ENCODE measurements at places on chromosomes 1 and 21.

DNA sequence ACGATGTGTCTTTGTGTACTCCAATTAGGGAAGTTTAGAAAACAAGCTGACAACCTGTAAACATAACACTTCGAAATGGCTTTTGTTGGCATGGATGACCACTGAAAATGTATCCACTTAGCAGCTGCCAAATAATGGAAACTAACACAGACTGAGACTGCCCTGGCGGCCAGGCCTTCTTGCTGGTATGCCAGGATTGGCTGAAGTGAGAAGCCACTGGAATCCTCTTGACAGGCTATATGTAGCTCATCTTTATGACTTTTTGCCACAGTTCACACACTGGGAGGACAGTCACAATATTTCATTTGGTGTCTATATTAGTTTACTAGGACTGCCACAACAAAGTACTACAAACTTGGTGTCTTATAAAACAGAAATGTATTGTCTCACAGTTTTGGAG, 12.9 kb upstream of the CTBS start:
- DNase-seq = no peak

- DNase-seq = peak; percentile 78
These were observed 128.2 kb downstream of the KCNN3 start for GRCh38 chr1:154741741-154742495.

DNA sequence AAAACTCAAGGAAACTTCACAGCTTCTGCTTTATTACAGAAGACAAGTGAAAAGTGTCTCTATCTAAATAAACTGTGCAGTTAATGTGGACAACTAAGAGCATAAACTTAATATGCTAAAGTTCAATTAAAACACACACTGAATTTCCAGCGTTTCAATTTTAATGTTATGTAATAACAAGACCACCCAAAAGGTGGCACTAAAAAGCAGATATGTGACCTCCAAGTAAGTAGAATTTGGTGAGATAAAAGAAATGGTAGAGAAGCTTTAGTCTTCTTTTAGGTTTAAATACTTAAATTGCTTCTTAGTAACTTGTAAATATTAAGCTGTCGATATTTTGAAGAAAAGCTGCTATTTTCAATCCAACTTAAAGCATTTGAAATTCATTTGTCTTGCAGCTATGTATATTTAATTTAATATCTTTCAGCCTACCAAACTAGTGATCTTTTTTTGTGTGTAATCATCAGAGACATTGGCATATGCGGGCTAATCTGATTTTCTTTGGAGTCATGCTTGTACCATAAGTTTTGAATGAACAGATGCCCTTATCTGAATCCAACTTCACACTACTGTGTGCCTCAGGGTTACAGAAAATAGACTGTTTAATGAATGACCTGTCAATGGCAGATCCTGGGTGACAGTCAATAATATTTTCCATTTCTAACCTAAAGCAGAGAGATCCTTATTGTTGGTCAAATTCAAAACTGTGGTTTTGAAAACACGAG, 36.5 kb upstream of the ADAMTS1 start:
- DNase-seq = peak; percentile 65

GRCh38 chr1:239976130-239976968, 115.3 kb upstream of the FMN2 start:
- peak; percentile 69 for DNase-seq

DNA sequence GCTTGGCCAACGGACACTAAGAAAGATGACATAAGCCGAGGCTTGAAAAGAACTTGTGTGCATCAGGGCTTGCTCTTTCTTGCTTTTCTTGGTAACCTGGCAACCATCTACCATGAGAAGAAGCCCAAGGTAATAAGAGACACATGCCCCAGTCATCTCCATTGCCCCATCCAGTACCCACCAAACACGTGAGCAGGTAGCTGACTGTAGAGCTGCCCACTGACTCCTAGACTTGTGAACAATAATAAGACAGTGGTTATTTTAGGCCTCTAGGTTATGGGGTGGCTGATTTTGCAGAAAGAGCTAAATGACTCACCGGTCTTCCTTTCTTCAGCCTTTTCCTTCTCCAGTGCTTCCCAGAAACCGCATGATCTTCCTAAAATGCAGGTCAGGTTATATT, 105.0 kb upstream of the JUN start:
- no peak for DNase-seq

- no peak for DNase-seq
These were observed 98.2 kb downstream of the DMRTB1 start for GRCh38 chr1:53557369-53557768.

- no peak for DNase-seq
These were observed 151.5 kb upstream of the BACE2 start for GRCh38 chr21:41016472-41016871.

DNA sequence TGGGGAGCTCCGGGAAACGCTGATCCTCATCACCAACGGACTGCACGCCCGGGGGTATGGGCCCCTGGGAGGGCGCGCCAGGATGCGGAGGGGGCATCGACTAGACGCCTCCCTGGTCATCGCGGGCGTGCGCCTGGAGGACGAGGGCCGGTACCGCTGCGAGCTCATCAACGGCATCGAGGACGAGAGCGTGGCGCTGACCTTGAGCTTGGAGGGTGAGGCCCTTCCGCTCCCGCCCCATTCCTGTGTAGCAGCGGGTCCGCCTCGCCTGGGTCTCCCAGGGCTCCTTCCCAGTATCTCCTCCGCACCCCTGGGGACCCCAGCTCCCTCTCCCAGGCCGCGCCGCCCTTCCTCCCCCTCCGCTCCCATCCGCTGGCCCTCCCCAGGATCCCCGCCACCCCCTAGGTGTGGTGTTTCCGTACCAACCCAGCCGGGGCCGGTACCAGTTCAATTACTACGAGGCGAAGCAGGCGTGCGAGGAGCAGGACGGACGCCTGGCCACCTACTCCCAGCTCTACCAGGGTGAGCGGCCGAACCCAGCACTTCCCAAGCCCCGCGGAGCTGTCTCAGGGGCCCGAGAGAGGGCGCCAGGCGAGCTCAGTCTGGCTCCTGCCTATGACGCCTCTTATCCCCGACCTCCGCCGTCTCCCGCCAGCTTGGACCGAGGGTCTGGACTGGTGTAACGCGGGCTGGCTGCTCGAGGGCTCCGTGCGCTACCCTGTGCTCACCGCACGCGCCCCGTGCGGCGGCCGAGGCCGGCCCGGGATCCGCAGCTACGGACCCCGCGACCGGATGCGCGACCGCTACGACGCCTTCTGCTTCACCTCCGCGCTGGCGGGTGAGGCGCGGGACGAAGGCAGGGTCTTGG, 5.0 kb downstream of the HAPLN2 start:
- peak; percentile 29 for DNase-seq

DNA sequence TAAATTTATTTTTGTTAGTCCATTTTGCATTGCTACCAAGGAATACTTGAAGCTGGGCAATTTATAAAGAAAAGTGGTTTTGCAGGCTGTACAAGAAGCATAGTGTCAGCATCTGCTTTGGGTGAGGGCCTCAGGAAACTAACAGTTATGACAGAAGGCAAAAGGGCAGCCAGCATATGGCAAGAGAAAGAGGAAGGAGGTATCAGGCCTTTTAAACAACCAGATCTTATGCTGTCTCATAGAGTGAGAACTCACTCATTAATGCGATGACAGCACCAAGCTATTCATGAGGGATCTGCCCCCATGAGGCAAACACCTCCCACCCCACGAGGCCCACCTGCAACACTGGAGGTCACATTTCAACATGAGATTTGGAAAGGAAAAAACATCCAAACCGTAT, 898.4 kb downstream of the KCNT2 start:
- no peak for DNase-seq

DNA sequence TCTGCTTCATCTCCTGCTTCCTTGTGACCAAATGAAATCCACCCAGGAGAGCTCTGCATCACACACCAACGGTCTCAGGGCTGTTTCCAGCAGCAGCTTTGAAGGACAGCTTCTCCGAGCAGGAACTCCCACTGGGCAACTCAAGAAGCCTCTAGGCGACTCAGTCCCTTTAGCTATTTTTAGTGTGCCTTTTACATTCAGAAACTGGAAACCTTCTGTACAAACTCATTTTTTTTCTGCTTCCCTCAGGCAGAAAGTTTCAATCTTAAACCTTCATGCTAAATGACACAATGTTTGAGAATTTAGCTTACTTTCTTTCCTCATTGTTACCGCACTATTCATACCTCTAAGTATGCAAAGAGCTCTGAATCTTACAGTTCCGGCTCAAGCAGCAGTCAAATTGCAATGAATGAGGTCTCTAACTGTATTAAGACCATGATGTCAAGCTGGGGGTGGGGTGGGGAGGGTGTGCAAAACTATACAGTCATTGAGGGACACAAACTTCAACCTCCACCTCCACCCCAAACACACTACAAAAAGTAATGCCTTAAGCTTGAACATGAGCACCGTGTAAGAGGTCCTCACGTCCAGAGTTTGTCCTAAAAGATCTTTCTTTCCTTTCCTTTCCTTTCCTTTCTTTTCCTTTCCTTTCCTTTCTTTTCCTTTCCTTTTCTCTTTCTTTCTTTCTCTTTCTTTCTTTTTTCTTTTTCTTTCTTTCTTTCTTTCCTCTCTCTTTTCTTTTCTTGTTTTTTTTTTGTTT, 16.4 kb upstream of the TARBP1 start:
- peak; percentile 85 for DNase-seq

DNA sequence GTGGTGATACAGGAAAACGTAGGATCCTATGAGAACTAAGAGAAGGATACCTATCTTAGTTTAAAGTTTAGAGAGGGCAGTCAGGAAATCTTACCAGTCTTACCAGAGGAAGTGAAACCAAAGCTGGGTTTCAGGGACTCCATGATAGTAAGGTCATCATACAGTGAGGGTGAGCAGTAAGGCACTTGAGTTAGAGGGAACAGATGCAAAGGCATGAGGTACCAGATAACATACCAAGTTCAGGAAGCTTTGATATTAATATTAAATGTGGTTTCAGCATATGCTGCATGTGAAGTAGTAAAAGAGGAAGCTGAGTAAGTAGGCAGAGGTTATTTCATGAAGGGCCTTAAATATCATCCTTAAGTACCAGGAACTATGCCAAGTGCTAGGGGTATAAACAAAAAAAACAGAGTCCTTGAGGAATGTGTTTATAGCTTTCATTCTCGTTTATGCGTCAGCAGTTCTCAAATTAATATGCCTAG, 16.9 kb downstream of the ATG4C start:
- DNase-seq = no peak

- DNase-seq = peak; percentile 7
These were observed 323.4 kb upstream of the CAMK1G start for GRCh38 chr1:209260136-209260535.

DNA sequence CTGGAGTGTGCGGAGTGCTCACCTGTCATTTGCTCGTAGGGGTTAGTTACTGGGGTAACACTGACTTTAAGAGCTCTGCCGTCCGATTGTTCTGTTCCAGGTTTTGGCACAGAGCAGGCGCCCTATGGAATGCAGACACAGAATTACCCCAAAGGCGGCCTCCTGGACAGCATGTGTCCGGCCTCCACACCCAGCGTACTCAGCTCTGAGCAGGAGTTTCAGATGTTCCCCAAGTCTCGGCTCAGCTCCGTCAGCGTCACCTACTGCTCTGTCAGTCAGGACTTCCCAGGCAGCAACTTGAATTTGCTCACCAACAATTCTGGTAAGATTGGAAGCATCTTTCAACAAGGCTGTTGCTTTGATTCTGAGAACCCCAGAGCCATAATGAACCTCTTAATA, 12.6 kb downstream of the ETS2 start:
- no peak for DNase-seq

DNA sequence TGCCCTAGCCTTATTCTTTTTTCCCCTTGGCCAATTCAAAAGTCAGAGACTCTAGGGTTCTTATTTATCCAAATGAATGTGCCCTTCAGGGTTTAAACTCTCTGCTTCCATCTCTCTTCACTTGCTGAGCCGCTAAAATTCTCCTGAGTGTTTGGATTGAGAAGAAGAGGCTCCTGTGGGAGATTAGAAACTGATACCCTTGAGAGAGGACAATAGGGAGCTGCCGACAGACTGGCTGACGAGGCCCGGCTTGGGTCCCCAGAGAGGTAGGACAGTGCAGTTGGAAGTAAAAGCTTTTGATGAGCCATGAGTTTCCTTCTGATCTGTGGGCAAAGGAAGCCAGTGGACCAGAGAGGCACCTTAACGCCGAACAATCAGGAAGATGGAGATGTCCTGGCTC, 41.3 kb upstream of the UBE2U start:
- no peak for DNase-seq

DNA sequence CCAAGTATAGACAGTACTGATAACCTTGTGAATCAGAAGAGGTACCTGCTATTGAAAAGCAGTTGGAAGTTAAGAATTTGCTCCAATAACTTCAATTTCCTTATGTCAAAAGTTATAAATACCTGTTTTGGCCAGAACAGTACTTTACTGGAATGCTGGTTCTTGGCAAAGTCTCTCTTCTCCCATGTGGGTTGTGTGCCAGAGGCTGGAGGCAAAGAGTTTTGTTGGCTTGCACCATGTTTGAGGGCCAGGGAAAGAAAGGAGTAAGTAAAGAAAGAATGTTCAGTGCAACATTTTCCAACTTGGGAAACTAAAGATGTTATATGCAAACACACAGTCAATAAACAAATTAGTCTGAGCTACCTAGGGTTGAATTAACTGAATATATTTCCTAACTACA, 67.0 kb upstream of the DYNLT5 start:
- peak; percentile 57 for DNase-seq

- DNase-seq = peak; percentile 26
These were observed 8.9 kb upstream of the MUTYH start for GRCh38 chr1:45348966-45349677.

DNA sequence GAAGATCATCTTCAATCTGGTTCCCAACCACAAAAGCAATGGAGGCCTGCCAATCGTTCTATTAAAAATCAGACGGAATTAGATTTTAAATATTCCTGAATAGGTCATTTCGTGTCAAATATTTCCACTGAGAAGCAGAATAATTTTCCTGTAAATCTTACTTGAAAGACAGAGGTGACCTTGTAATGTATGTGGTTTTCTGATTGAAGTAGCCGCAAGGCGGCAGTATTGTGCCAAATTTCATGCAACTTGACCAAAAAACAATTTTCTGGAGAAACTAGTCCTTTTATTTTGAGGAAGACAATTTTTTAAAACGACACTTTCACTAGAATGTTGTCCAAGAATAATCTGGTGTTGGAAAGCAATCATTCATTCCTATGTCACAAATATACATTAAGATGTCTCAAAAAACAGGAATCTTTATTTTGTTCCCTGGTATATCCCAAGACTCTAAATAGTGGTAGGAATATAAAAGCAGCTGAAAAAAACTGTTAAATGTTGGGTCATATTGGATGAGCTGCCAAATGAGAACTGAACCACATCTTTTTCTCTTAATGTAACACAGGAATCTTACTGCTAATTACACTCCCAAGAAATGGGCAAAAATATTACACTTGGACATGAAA, 33.6 kb downstream of the SPAG17 start:
- DNase-seq = peak; percentile 82

- DNase-seq = no peak
These were observed 82.1 kb upstream of the ZBTB40 start for GRCh38 chr1:22369294-22370189.

Measured in fibroblast of the aortic adventitia (primary cell).